ENCODE measurements at places on chromosomes 12 and 14.

DNA sequence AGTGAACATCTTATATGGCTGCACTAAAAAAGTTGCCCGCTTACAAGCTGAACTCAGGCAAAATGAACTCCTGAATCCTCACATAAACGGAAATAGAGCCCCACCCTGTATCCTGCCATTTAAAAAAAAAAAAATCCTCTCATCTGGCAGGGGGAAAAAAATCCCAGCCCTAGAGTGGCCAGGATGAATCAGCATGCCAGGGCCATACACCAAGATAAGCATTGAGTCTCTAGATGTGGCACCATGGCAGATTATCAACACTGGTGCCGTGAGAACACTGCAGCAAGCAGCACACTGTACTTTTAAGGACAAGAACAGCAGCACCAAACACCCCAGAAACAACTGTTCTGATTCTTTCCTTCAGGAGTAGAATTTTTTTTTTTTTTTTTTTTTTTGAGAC is 65.5 kb downstream of the RASSF3 start:
- DNase-seq: no peak

GRCh38 chr12:66025477-66025876 is 105.1 kb downstream of the LLPH start:
- no peak for DNase-seq

GRCh38 chr12:132444957-132445883 is 44.7 kb upstream of the FBRSL1 start:
- no peak for DNase-seq

DNA sequence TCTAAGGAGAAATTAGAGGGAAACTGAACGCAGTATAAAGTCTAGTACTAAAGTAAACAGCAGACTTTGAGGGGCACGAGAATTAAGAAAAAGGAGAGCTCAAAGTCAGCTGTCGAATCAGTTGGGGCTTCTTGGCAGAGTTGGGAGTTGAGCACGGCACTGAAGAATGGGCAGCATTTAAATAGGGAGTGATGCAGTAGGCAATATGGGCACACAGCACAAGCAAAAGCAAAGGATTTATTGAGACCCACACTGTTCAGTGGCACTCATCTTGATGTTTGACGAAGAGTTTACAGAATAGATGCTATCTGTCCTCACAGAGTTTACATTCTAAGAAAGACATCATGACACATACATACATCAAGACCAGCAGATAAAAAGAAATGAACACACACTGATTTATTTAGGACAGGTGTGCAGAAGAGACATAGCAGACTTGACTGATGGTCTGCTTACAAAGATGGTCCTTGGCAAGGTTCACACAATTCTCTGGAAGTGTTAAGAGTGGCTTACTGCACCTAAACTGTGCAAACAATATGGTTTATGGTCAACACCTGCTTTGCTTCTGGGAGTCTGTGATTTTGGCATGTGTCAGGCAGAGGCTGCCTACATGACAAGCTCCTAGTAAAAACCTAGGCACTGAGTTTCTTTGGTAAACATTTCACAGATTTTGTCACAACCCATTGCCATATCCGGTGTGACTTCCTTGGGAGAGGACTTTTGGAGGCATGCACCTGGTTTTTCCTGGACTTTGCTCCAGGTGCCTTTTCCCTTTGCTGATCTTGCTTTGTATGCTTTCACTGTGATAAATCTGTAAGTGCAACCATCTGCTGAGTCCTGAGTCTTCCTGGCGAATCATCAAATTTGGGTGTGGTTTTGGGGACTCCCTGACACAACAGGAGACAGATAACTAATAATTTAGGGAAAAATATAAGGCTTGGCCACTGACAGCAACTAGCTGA is 26.3 kb downstream of the ALKBH1 start:
- no peak for DNase-seq

GRCh38 chr14:96741151-96741977 is 55.8 kb upstream of the VRK1 start:
- no peak for DNase-seq

DNA sequence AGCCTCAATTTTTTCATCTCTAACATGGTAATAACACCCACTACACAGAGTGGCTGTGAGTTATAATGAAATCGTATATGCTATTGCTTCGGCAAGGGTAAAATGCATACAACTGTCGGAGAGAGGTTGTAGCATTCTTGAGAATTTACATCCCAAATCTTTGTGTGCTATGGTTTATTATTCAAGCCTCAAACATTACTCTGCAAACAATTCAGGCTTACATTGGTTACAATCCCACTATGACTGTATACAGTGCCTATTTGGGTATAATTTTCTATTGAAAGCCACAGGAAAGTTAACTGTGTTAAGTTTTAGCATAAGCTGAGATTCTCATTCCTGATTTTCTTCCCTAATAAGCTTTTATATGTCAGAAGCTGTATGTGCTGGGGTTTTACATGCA is 20.6 kb downstream of the SLC35F4 start:
- DNase-seq: no peak

GRCh38 chr14:99451234-99451633 is 29.4 kb downstream of the SETD3 start:
- DNase-seq: no peak

- DNase-seq: no peak
These were observed 13.3 kb upstream of the OAS3 start for GRCh38 chr12:112924986-112925385.

DNA sequence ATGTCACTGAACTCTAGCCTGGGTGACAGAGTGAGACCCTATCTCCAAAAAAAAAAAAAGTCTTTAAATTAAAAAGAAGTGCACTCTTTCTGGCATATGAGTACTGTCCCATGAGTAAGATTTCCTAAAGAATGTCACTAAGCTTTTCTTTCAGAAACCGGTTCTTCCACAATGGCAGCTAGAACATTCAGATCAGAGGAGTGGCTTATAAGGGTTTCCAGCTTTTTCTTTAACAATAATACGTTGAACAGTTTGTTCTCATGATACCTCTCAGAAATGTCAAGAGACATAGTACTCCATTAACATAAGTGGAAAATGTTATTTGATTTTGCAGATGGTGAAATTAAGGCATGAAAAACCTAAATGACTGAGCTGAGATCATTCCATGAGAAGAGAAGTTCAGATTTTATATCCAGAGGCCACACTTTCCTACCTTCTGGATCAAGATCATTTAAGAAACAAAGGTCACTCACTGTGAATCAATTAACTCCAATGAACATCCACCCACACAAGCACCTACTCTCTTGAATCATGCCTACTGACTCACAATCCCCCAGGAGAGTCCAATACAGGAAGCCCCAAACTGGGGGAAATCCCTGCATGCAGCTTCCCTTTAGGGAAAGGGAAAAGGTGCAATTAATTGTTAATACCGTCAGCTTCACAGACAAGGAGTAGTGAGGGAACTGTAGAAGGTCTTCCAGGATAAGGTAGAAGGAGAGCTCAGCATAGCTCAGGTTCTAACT is 86.9 kb downstream of the SPTSSA start:
- DNase-seq: no peak

DNA sequence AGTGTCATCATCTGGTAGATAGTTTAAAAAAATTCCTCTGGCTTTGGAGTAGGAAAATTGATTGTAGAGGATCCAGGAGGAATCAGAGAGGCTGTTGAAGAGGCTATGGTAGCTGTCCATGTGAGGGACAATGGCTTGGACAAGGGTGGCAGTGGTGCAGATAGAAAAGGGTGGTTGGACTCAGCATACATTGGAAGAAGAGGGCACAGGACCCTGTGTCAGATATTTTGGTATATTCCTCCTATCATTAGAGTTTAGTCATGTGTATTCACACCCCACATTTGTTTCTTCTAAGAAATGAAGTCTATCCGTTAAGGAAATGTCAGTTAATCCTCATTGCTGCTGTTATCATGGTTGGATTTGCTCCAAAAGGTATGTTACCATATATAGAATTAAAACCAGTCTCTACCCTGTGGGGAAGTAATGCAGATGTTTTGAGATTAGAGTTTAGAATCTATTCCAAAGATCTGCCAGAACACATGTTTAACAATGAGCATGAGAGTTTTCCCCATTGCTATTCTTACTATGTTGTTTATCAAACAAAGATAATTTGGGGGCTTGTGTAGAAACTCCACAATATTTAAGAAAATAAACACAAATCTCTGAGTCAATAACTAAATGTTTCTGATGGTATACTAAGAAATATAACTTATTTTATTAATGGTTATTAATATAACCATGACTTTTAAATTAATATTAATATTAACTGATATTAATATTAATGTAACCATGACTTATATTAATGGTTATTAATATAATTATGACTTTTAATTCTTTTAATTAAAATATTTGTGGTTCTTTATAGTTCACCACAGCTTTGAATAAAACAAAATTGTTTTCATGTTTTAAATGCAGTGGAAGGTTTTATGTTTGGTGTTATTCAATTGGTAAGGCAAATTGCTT is 80.9 kb downstream of the CRADD start:
- no peak for DNase-seq

DNA sequence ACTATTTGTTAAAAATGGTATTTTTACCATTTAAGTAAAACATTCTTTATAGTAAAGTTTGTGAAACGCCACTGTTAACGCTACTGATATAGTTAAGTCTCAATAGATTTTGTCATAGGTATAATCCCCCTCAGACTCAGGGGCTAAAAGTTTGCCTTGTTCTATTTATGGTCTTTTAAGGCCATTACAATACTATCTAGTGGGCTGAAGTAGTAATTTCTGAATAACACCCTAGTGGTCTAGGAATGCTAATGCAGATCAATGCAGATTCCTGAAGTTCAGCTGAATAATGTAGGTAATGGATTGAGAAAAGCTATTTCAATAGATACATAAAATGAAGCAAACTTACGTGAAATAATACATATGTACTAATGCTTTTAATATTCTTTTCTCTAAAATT is 989.3 kb upstream of the NOVA1 start:
- DNase-seq: no peak

GRCh38 chr12:107818984-107819383 is 44.5 kb downstream of the ASCL4 start:
- DNase-seq: no peak

DNA sequence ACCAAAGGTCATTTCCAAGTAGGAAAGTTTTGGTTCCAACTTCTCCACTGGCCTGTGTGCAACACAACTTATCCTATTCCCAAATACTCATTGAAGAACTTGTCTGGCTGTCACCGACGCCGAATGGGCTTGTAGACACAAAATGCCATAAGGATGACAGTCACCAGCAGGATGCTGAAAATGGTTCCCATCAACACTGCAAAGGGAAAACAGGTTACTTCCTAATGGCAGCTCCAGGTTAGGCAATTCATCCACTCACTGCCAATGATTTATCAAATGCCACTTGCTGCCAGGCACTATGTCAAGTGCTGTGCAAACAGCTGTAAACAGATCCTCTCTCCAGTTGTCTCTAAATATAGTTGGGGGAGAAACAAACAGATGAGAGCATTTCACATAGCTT is 6.1 kb downstream of the C12orf76 start:
- DNase-seq: no peak

- DNase-seq: no peak
These were observed 7.3 kb downstream of the USP15 start for GRCh38 chr12:62267480-62267879.

DNA sequence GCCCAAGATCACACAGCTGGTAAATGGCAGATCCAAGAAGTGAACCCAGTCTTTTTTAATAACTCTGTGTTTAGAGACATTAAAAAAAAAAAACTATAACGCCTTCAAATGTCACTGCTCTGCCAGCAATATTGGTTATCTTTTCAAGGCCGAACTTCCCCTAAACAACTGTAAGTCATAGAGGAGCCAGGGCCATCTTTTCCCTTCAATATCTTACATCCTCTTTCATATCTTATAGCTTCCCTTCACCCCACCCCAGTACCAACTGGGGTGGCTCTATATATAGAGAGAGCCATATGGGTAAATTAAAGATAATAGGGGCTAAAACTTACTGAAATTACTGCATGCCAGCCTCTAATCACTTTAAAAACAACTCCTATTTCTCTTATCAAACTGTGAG is 100.2 kb downstream of the STAB2 start:
- DNase-seq: no peak

- DNase-seq: no peak
These were observed 45.9 kb upstream of the MSRB3 start for GRCh38 chr12:65232476-65233077.

GRCh38 chr14:64942531-64943111 is at the start of gene GPX2:
Gene GPX2 (minus strand): TSS chr14:64942745. CDS start chr14:64942726, 19 bp downstream.
- DNase-seq: peak; percentile 86

GRCh38 chr12:4225571-4225970 is 48.0 kb upstream of the CCND2 start:
- DNase-seq: no peak

- DNase-seq: no peak
These were observed 12.4 kb downstream of the KRT7 start for GRCh38 chr12:52245259-52245961.

DNA sequence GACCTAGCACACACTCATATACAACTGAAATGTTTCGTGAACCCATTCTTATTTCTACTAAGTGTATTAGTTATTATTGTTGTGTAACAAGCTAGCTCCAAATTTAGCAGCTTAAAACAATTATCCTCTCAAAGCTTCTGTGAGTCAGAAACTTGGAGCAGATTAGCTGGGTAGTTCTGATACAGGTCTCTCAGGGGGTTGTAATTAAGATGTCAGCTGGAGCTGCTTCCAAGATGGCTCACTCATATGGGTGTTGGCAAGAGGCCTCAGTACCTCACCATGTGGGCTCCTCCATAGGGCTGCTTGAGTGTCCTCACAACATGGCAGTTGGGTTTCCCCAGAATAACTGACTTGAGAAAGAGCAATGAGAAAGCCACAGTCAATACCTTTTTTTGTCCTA is 9.8 kb downstream of the GPR135 start:
- no peak for DNase-seq

DNA sequence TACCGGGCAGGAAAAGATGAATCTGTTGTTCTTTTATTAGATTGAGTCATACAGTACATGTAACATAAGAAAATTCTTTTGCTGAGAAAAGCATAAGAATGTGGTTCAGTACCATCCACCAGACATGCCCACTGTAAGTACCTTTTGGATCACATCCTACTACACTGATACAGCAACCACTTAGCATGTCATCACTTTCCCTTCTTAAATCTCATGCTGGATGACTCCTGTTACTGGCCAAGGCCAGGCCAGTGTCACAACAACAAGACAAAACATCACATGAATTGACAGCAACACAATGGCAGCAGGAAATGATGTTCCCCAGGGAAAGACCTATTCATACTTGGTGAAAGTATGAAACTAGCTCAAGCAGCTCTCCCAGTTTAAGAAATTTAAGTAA is 46.4 kb downstream of the STXBP6 start:
- DNase-seq: peak; percentile 11

DNA sequence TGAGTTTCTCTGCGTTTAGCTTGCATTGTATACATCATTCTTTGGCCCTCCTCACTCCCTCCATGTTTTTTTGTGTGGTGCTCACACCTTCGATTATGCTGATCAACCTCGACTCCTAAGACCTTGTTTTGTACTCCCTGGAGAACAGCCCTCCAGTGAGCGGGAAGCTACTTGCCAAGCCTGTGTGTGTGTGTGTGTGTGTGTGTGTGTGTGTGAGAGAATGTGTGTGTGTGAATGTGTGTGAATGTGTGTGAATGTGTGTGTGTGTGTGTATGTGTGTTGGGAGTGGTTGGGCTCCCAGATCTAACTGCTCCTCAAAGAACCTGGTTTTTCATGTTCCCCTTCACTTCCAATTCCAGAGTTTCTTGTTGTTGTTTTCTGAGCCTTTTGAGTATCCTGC is 6.0 kb downstream of the NYNRIN start:
- DNase-seq: no peak

Measured in vagina (tissue), 2 donors.